Glomerular endothelial cell (primary cell): ENCODE measurements at places on chromosomes 2 and 18. TPM values are rescaled to one million over a fixed set of nuclear protein-coding genes. Genes with fewer than 3 reads are reported as not detected.

DNA sequence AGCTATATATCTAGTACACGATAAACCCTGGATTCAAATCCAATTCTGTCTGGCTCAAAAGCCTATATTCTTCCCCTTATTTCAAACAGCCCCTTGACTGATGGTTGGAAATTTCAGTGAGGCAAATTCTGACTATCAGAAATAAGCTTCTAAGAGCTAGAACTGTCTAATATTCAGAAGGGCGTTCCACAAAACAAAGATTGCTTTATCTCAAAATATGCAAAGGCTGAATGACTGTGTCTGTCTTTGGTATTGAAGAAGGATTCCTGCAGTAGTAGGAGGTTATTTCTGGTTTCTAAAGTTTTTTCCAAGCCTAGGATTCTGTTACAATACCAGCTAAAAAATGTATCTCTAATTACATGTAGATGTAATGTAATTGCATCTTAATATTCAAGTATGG, 31.1 kb downstream of the DRC1 start:
- no peak for DNase-seq

DNA sequence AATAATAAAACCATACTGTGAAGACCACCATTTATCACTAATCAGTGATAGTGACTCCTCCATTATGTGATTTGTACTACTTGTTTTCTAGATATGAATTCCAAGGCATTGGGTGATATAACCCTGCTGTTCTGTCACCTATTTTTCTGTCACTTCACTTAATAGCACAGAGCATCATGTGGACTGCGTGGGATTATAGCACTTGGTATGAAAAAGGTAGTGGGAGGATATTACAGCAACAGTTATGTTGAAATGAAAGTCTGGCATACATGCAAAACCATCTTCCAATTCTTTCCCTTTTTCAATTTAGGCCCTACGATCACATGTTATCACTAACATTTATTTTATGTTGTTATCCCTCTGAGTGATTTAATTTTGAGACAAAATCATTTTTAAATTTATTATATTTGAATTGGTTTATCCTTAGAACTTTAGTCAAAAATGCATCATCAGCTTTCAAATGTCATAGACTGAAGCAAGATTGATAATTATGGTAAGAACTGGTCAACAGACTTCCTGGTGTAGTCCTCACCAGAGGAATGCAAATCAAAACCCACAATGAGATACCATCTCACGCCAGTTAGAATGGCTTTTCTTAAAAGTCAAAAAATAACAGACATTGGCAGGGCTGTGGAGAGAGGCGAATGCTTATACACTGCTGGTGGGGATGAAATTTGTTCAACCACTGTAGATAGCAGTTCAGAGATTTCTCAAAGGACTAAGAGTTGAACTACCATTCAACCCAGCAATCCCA, 242.6 kb downstream of the IKZF2 start:
- DNase-seq = no peak

GRCh38 chr18:76621226-76621625, 126.2 kb upstream of the ZNF516 start:
- no peak for DNase-seq

DNA sequence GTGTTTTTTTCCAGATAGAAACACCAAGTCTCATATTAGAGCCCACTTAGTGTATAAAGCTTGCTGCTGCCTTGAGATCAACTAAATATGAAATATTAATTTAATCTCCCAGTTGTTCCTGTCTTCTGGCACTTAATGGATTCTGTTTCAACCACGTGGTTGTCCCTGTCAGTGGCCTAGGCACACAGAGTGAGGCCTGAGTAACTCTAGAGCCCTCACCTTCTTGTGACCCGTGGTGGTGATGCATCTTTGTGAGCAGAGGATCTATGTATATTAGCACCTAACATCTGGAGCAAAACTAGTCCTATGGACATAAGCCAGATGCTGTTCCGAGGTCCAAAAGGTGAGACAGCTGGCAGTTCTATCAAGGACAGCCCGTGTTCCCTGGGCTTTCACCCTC, 74.8 kb downstream of the FEZ2 start:
- no peak for DNase-seq

GRCh38 chr2:172472446-172473033, 45.2 kb downstream of the ITGA6 start:
- no peak for DNase-seq

- DNase-seq = no peak
Observed at GRCh38 chr2:24276349-24276899, 83.9 kb downstream of the ITSN2 start.

DNA sequence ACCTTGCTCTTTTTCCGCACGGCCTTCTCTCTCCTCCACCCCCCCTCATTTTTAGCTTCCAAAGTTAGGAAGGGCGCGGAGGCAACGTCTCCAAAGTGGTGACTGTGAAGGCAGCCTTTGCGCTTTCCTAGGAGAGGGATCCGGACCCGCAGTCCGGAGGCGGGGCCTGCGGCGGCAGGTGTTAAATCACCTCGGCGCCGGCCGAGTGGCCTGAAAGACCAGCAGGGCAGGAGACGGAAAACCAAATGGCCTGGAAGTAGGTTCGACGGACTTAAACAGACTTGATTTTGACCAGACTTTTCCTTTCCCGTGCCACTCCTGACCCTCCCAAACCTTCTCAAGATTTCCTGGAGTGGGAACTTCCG, 615 bp downstream of the GORASP2 start:
- DNase-seq = no peak

DNA sequence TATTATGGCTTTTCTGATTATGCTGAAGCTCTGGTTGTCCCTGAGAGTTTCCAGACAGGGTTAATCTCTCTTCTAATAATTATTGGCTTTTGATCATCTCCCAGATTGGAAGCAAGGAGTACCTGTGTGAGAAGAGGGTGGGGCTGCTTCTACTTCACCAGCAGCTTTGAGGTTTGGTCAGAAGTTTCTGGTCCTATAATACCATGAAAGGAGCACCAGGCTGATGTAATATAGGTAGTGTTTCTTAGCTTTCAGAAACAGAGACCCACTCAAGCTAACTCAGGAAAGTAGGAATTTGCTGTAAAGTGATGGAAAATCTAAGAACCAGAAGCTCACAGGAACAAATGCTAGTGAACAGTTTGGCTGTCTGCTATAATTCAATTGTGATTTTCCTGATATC, 57.6 kb downstream of the SGPP2 start:
- DNase-seq = no peak

DNA sequence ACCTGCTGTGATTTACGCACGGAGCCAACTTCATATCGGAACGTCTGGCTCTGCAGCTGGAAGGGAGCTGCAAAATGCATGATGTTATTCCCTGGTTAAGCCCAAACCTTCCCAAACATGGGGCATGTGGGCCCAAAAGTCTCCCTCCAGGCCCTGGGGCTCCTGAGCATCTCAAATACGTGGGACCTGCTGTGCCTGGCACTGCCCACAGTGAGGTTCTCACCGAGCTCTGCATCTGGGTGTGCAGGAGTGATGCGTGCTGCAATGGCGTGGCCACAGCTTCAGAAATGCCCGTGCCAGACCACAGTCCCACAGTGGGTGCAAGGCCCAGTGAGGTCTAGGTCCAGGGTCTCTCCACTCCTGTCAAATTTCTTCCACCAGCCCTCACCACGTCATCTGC, 503.3 kb downstream of the EIPR1 start:
- no peak for DNase-seq

DNA sequence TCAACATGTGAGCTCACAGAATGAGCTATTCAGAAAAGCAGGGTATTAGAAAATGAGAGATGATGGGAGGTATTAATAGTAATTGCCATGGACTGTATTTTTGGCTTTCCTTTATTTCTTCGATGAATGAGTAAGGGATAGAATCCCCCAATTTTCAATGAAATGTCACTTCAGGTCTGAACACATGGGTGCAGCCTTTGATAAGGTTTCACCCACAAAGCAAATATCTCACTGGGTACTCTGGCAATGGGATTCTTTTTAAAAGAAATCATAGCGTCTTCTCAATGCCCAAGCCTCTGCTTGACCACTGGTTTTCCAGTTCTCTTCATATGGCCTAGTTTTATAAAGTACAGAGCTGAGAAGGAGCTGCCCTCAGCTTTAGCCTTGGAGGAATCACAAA, 610.5 kb upstream of the FANCL start:
- no peak for DNase-seq

DNA sequence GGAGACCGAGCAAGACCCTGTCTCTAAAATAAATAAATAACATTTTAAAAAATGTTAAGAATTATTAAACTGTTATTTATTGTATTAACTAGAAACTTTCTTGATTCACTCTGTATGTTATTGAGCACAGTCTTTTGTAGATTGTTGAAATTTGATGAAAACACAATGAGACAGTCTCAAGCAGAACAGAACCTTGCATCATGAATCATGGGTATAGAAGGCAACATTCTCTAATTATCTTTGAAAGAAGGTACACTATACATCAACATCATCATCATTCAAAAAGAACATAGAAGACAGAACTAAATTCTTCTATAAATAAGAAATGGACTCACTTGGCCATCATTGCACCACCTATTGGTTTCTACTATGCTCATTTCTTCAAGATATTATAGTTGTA, 67.7 kb downstream of the SLC8A1 start:
- no peak for DNase-seq

DNA sequence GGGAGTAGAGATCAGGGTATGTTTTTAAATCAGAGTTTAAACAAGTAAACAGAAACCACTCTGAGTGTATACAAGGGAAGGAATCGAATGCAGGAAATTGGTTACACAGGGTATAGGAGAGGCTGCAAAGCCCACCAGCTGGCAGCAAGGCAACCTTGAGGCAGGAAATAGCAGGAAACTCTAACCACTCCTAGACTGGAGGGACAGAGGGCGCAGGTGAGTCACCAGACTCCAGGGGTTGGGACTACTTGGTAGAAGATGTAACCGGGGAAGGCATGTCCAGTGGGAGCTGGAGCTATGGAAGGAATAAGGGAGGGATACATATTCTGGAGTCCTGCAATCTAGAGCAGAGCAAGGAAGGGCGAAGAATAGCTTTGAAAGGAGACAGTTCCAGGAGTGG, 152.3 kb downstream of the MEIS1 start:
- no peak for DNase-seq

DNA sequence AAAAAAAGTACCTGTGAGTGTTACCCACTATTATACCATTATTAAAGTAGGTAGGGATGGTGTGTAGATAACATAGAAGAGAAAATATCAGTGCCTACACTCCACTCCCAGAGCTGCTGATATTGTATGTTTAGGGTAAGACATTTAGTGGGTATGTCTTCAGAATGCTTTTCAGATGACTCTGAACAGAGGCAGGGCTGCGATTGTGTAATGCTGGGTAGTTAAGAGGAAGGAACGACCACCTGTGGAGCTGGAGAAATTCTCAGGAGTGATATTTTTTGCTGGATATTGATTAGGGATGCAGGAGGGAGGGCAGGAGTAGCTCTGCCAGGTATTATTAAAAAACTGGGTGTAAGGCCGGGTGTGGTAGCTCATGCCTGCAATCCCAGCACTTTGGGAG, 2.8 kb downstream of the CNOT11 start:
- DNase-seq = no peak

GRCh38 chr18:79405781-79406575, 10.2 kb downstream of the NFATC1 start:
- DNase-seq = no peak

DNA sequence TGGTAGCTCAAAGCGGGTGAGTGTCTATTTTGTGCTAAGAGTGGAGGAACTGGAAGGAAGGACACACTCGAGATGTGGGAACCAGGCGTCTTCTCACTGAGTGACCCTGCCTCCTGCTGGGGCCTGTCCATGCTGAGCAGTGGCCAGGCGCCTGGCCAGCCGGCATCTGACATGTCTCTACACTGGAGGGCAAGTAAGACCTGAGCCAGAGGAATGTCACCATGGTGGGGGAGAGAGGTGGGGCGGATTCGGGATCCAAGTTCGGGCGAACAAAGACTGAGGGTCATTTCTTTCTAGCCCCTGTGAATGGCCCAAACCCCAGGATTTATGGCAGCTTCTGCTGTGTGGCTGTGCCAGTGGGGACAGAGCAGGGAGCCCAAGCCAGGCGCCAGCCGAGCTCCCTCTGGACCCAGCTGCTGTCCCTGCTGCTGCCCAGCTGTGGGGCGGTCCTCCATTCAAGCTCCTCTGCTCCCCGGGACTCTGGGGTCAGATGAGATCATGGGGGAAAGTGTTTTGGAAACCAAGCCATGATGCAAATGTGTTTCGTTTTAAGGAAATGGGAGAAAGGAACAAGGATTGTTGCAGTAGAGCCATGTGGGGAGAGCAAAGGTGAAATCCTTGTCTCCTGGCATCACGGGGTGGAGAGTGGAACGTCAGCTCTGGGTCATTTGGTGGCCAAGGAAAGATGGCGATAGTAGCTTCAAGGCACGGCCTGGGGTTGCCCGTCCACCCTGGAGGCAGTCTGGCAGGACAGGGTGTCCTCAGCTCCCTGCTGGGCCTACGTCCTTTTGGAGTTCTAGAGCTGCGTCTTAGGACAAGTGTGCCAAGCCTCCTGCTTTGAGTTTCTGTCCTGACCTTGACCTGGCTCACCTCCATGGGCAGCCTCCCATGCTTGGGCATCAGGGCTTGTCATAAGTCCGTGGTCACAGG, 8.1 kb downstream of the ACKR3 start:
- no peak for DNase-seq

DNA sequence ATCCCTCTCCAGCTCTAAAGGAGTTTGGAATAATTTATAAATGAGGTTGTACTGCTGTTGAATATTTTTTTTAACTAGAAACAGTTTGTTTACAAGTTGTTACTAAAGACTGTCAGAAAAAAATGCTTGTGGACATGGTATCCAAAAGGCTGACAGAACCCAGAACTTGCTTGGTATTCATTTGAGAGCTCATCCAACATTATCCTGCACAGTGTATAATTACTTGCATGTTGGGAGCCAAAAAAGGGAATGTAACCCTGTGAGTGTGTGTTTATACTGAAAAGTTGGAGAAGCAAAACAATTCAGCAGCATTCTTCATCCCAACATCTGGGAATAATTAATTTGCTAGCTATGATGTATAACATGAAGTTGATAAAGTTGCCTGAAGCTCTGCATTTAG, 42.1 kb upstream of the EHBP1 start:
- DNase-seq = no peak

DNA sequence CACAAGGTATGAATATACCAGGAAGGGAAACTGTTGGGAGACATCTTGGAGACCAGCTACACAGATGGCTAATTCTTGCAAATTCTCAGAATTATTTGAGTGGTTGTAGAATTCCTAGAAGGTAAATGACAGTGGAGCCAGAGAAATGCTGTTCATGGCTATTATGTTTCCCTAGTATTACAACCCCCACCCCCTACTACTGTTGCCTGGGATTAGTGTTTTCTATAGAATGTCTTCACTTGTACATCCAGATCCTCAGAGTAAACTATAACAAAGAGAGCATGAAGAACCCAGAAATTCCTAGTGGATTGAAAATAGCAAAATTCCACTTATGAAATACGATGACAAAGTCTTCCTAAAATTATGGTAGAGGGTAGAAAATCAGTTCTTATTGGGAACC, 15.3 kb downstream of the LGALSL start:
- DNase-seq = no peak

The CSRNP3 gene
- 0.44 and 0.47 TPM in 2 replicates for total RNA-seq

The FBXO36 gene
- total RNA-seq = 1.9 and 4.1 TPM in 2 replicates

The RSAD2 gene
- 0.44 and 12.7 TPM in 2 replicates for total RNA-seq

The SCN7A gene
- not detected in 2 replicates for total RNA-seq

The MEP1B gene
- not detected in 2 replicates for total RNA-seq

The MARS2 gene
- 4.4 and 8.0 TPM in 2 replicates for total RNA-seq

The RNF144A gene
- 26.3 and 65.3 TPM in 2 replicates for total RNA-seq
